NT2/D1 (cell line): ENCODE measurements at places on chromosomes 11 and 22.

GRCh38 chr11:4697585-4697984, at the start of gene OR51E2:
Gene OR51E2 (minus strand): TSS chr11:4697853. CDS start chr11:4682711, 15,142 bp downstream.
- DNase-seq, result no peak

GRCh38 chr22:44505796-44506354, 7.8 kb upstream of the RTL6 start:
- DNase-seq, result no peak

DNA sequence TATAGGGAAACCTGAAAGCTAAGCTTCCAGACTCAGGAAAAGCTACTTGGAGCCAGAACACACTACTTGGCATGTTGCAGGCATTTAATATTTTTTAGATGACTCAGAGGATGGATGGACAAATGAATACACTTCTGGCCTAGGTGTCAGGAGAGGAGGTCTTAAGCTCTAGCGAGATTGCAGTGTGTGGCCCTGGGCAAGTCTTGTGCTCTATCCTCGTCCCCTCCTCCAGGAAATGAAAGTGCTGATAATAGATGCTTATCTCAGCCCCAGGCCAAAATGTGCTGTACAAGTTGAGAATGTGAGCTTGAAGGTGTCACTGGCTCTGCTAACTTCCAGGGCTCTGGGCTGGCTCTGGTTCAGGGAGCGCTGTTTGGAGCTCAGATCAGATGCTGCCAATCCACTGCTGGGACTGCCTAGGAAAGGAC, 136.3 kb downstream of the PKNOX2 start:
- DNase-seq, result no peak

- DNase-seq, result no peak
These were observed 300.4 kb downstream of the TTC28 start for GRCh38 chr22:28379075-28379779.

DNA sequence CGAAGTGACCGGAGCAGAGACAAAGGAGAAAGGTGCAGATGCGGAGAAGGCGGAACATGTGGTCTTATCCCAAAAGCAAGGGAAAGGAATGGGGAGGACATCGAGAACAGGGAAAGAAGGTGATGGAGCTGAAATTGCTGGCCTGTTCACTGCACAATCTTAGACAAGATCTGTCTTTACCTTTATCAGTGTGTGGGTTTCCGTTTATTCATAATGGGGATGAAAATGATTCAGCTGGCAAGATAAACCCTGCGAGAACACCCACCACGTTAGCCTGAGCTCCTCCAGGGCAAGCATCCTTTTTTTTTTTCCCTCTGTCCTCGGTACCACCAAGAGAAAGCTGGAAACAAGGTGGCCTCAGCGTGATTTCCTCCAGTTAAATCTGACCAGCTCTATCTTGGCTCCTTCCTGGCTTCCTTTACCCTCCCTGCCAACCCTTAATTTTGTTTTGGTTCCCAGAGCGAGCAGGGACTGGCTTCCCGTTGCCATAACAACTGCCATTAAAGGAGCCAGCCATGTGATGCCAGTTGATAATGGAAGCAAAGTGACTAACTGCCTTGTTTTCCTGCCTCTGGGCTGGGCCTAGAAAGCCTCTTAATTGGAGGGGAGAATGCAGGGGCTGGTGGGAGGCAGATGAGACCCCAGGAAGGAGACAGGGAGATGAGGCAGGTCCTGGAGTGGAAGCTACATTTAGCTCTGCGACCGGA, 4.2 kb downstream of the SGSM1 start:
- DNase-seq, result peak; percentile 36

- no peak for DNase-seq
These were observed 111.5 kb upstream of the SEZ6L start for GRCh38 chr22:26057731-26058130.

DNA sequence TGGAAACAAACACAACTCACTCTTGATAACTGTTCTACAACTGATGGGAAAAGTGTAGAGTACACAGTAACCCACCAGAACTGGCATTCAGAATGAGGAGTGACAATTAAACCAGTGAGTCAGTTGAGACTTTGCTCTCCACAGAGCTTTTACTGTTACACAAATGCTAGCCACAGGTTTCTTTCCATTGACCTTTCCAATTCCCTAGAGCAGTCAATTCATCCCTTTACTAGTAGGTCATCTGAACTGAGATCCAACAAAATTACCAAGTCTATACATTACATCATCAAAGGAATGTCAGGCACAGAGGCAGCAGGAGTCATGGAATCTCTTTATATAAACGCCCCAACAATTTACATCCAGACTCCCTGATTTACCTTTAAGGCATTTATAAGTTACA, 65.9 kb downstream of the PHF21A start:
- DNase-seq, result peak; percentile 86

DNA sequence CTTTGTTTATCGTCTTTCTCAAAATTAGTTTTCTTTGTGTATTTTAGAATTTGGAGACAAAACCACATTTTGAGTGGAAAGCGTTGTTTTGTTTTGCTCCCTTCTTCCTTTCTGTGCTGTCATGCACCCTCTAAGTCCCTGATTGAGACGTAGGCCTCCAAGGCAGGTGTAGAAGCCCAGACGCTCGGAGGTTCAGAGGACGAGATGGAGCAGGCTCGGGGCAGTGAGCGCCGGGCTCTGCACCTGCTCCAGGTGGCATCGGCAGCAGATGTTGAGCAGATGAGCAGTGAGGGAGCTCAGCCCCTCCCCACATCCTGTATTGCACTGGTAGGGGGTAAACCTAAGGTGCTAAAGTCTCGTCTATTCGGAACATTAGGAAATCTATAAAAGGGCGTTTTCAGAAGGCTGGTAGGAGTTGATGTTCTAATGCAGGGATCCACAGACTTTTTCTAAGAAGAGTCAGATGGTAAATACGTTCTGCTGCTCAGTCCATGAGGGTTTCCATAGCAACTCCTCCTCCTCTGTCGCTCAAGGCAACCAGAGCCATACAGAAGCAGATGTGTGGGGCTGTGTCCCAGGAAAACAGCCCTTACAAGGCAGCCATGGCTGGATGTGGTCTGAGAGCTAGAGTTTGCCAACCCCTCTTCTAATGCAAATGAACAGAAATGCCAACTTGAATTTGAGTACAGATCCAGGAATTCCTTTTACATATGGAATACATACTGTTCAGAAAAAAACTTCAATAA, 724.2 kb downstream of the BRD1 start:
- peak; percentile 15 for DNase-seq

DNA sequence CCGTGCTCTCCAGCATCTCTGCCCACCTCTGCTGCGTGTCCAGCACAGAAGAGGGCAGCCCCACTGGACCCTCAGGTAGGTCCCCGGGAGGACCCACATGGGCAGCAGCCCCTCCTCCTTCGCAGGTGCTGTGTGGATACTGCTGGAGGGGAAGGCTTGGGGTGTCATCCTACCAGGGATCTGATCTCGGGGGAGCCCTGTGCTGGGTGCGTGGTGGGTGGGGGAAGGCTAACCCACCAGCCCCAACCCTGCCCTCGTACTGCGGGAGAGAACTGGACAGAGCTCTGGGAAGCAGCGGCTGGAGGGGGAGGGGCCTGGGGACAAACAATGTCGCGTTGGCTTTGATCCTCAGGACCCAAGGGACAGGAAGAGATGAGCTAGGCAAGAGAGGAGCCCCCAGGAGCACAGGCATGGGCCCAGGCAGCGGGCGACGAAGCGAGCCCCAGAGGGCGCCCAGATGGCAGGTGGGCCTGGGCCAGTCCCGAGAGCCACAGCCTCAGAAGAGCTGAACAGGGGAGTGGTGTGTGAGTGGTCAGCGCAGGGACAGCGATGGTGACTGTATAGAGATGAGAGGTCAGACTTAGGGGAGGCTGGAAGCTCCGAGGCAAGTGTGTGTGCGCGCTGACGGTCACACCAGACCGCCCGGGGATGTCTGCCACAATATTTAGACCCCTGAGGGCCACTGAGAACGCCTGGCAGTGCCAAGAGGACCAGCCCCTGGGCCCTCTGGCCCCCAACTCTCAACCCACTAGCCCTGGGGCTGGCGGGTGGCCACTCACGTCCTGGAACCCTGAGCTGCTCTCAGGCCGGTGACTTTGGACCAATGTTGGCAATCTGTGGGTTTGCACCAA, 1.4 kb upstream of the PIM3 start:
- no peak for DNase-seq

GRCh38 chr11:8661001-8661795, 21.3 kb downstream of the TRIM66 start:
- DNase-seq, result no peak
